ENCODE measurements at places on chromosomes 6 and 20.

- no peak for DNase-seq
Measured at GRCh38 chr6:134826889-134827737, 122.8 kb downstream of the ALDH8A1 start.

DNA sequence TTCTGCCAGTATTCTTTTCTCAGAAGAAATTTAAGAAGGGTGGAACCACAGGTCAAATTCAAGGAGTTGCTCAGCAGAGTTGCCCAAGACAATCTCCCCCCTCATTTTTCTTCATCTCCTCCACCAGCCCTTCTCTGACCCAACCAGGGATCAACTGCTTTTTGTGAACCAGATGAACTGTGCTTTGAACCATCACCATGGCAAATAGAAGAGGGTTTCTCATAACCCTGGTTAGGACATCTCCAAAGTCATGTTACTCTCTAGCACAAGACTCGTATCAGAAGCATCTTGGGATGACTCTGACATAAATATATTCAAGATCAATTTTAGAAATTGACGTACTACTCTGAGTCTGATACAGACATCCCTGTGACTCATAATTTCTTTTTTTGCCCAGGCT is 130.7 kb downstream of the ALDH8A1 start:
- no peak for DNase-seq

- no peak for DNase-seq
Measured at GRCh38 chr6:77036400-77036799, 426.9 kb downstream of the HTR1B start.

GRCh38 chr6:53203483-53203882 is 54.8 kb upstream of the GCM1 start:
- no peak for DNase-seq

DNA sequence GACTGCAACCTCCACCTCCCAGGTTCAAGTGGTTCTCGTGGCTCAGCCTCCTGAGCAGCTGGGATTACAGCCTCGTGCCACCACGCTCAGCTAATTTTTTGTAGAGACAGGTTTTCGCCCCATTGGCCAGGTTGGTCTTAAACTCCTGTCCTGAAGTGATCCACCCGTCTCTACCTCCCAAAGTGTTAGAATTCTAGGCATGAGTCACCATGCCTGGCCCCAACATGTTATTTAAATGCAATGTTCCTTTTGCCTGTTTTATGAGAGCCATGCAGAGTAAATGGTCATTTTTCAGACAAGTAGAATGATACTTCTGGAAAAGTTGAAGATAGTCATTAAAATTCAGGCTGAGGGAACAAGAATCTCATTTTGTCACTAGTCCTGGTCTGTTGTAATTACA is 43.8 kb upstream of the RPS6KA2 start:
- no peak for DNase-seq

DNA sequence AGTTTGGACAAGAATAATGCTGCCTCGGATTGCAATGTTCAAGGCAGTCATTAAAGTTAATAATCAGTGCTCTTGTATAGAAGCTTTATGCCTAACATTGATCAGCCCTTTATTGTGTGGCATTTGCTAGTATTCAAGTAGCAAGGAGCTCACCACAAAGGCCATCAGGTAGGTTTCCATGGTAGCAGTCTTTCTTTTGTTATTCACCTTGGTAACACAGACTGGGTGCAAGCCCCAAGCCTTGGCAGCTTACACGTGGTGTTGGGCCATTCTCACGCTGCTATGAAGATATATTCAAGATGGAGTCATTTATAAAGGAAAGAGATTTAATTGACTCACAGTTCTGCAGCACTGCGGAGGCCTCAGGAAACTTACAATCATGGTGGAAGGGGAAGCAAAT is 149.3 kb downstream of the ADAT2 start:
- no peak for DNase-seq

DNA sequence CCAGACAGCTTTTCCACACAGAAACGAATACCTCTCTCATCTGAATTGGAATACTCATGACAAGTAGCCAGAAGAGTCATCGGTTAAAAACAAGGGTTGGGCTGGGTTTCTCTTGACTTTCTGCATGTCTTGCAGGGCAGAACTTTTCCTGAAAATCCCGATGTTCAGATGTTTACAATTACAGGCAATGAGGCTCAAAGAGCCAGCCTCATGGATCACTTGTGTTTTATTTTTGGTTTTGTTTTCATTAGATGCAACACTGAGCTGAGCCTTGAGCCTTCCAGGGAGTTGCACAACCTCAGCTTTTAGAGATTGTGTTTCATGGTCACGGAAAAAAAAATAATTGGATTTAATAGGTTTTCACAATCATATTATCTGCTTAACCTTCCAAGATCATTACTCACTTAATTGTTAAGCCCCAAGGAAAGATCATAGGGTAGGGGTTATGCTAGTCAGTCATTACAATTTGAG is 288.1 kb upstream of the PRDM1 start:
- no peak for DNase-seq

GRCh38 chr6:53811082-53811481 is 16.3 kb downstream of the LRRC1 start:
- DNase-seq, result no peak

GRCh38 chr6:152636021-152636608 is 1.0 kb downstream of the SYNE1 start:
- DNase-seq, result peak; percentile 73

GRCh38 chr6:128617285-128617684 is 96.9 kb upstream of the PTPRK start:
- DNase-seq, result no peak

GRCh38 chr6:4504700-4505099 is 271.5 kb upstream of the CDYL start:
- DNase-seq, result no peak

DNA sequence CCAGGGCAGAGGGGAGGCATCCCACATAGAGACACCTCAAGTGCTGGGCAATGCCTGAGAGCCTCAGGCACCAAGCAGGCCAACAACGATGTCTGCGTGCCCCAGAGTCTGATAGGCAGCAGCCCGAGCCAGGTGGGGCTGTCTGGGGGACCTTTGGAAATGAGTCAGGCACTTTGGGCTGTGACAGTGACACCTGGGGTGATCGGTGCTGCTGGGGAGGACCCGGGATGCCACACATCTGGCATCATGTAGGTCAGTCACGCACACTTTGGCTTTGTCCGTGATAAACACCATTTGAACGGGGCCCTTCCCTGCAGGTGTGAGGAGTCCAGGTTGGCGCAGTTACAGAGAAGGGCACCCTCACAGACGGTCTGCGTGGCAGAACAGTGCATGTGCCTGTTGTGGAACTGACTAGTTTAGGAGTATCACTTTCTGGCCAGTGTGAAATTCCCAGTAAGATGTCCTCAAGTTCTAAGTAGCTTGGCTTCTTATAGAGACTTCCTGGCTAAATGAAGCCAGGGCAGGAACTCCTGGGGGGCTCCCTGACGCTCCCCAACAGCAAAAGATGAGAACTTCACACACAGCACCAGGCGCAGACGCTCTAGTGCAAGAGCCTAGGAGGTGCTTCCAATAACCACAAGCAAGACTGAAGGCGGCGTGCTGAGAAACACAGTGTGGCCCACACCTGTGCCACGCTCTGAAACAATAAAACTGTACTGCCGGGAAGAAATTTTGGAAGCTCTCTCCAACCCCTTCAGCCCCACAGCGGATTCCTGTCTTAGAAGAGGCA is 134.7 kb downstream of the WDR27 start:
- no peak for DNase-seq

- DNase-seq, result no peak
Measured at GRCh38 chr6:27592481-27593199, 119.7 kb upstream of the ZNF184 start.

DNA sequence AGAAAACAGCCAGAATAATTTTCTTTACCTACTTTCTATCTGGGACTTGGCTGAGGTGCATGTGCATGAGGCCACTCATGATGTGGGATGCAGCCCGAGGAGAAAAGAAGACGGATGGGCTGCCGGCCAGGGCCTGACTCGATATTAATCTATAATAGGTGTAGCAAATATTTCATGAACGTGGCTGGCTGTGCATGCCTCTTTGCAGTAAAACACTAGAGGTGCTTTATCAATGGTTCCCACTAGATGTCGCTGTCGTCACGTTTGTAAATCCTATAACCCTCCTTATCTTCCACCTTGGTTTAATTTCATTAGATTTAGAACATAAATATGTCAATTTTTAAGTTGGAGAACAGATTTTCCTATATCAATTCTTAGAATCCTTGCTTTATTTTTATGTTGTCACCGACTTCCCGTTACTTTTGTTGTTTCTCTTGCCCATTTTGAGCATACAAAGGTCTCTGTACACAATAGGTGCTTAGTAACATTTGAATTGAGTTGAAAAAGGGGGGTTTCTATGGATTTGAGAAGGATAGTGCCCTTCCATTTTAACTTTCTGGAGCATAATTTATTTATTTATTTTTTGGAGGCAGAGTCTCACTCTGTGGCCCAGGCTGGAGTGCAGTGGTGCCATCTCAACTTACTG is 19.6 kb upstream of the FERMT1 start:
- no peak for DNase-seq

GRCh38 chr6:33248643-33248931 is 23.1 kb downstream of the VPS52 start:
- DNase-seq, result no peak

DNA sequence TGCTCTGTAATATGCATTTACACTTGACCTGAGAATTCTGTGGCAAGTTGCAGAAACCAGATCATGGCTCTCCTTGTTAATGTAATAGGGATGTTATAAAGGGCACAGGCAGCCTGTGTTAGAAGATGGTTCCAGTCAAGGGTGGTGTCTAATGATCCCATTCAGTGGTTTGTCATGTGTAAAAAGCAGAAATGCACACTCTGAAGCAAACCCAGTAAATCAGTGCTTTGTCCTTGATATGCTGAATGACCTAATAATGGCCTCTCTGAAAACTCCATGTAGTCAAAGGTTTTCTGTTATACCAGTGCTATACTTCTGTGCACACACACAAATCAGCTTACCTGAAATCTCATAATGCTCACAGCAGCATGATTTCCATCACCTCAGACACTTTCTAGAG is 66.2 kb downstream of the SOBP start:
- DNase-seq, result no peak

DNA sequence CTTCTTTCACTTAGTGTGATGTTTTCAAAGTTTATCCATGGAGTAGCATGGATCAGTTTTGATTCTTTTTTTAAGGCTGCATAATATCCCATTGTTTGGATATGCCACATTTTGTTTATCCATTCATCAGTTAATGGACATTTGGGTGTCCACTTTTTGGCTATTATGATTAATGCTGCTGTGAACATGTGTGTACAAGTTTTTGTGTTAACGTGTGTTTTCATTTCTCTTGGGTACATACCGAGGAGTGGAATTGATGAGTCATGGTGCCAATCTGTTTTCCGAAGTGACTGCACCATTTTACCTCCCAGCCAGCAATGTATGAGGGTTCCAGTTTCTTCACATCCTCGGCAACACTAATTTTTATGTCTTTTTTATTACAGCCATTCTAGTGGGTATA is 78.4 kb upstream of the CCDC28A start:
- DNase-seq, result no peak

DNA sequence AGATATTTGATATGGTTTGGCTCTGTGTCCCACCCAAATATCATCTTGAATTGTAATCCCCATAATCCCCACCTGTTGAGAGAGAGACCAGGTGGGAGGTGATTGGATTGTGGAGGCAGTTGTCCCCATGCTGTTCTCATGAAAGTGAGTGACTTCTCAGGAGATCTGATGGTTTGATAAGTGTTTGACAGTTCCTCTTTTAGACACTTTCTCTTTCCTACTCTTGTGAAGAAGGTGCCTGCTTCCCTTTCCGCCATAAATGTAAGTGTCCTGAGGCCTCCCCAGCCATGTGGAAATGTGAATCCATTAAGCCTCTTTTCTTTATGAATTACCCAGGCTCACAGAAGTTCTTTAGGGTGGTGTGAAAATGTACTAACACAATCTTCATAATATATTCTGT is 1404.0 kb upstream of the ADGRB3 start:
- DNase-seq, result no peak

DNA sequence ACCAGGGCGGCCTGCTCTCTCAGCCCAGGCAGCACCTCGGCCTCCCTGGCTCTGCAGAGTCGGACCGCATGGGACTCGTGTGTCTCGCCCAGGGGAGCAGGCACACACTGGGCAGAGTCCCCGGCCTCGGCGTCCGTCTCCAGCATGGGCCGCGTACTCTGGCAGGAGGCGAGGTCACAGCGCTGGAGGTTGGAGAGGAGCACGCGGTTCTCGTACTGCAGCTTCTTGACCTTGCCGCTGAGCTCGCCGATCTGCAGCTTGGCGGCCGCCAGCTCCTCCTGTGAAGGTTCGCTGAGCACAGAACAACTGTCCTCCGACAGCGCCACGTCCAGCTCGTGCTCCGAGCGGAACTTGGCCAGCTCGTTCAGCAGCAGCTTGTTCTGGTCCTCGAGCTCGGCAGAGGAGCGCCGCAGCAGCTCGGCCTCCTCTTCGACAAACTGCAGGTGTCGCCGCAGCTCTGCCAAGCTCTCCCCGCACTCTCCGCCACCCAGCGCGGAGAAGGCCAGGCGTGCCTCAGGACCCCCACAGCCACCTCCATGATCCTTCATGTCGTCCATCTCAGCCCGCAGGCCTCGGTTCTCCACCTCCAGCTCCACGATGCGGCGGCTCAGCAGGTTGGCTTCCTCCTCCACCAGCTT is 42.0 kb upstream of the DSN1 start:
- DNase-seq, result no peak

- no peak for DNase-seq
Measured at GRCh38 chr6:149888659-149889058, 9.3 kb downstream of the RAET1E start.

GRCh38 chr20:39268981-39269461 is 306.9 kb downstream of the DHX35 start:
- peak; percentile 7 for DNase-seq

DNA sequence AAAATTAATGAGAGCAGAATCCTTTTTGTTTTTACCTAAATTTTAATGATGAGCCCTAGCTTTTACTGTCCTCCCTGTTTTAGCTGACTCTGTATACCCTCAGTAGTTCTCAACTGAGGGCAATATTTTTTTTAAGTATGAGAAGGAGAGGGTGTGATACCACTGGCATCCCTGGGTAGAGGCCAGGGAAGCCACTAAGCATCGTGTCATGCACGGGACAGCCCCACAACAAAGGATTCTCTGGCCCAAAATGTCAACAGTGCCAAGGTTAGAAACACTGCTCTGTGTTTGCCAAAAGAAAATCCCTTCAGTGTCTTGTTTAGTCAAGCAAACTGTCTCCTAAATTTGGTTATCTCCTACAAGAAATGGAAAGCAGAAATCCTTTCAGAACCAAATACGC is 210.4 kb downstream of the KCNQ5 start:
- no peak for DNase-seq

DNA sequence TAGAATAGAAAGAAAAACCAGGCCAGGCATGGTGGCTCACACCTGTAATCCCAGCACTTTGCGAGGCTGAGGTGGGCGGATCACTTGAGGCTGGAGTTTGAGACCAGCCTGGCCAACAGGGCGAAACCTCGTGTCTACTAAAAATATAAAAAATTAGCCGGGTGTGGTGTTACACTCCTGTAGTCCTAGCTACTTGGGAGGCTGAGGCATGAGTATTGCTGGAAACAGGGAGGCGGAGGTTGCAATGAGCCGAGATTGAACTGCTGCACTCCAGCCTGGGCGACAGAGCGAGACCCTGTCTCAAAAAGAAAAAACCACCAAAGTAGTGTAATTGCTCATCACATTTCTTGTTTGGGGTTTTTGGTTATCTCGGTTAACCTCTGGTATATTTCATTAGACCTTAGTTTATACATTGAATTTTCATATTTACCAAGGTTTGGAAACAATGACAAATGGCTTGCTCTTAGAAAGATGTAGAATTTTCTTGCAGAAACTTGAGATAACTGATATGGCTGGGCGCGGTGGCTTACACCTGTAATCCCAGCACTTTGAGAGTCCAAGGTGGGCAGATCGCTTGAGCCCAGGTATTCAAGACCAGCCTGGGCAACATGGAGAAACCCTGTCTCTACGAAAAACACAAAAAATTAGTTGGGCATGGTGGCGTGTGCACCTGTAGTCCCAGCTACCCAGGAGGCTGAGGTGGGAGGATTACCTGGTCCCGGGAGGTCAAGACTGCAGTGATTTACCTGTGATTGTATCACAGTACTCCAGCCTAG is 14.2 kb downstream of the ITCH start:
- no peak for DNase-seq

Measured in anterior cingulate cortex (tissue), 58 donors.